Foreskin keratinocyte (primary cell): ENCODE measurements at places on chromosomes 11 and 22. TPM values are rescaled to one million over a fixed set of nuclear protein-coding genes. Genes with fewer than 3 reads are reported as not detected.

Gene CREB3L1
- 0.61 and 1.1 TPM in 2 replicates for polyA plus RNA-seq

Gene NTM
- polyA plus RNA-seq = 16.1 and 20.2 TPM in 2 replicates

Gene XRCC6
- 342 and 412 TPM in 2 replicates for polyA plus RNA-seq

Gene CLDN5
- polyA plus RNA-seq = not detected in 2 replicates

Gene FBXO7
- polyA plus RNA-seq = 78.4 and 82.2 TPM in 2 replicates

Gene OR4P4
- not detected in 2 replicates for polyA plus RNA-seq

Gene MMP7
- 0.07 TPM in 1 of 2 replicates, not detected in the other for polyA plus RNA-seq

Gene OR8G5
- polyA plus RNA-seq = not detected in 2 replicates

Gene INPPL1
- 26.0 and 26.3 TPM in 2 replicates for polyA plus RNA-seq

Gene TECTA
- 0.01 and 0.03 TPM in 2 replicates for polyA plus RNA-seq

Gene CECR2
- not detected in 2 replicates for polyA plus RNA-seq

Gene TRIM6
- 2.0 and 2.8 TPM in 2 replicates for polyA plus RNA-seq

Gene OR52N4
- polyA plus RNA-seq = not detected in 2 replicates

Gene DCDC1
- polyA plus RNA-seq = not detected in 2 replicates

Gene SYTL2
- polyA plus RNA-seq = 0.41 and 0.54 TPM in 2 replicates

Gene SULT4A1
- 0.04 TPM in 1 of 2 replicates, not detected in the other for polyA plus RNA-seq

Gene MMP12
- not detected in 2 replicates for polyA plus RNA-seq

Gene TMEM45B
- polyA plus RNA-seq = 0.46 and 0.59 TPM in 2 replicates

Gene PTPRJ
- 0.65 and 0.69 TPM in 2 replicates for polyA plus RNA-seq

Gene GAL
- polyA plus RNA-seq = 3.1 and 3.2 TPM in 2 replicates

Gene TYMP
- polyA plus RNA-seq = 50.0 and 66.5 TPM in 2 replicates

Gene NEFH
- polyA plus RNA-seq = 1.3 and 1.6 TPM in 2 replicates

Gene OR5A1
- polyA plus RNA-seq = not detected in 2 replicates

Gene ZP1
- polyA plus RNA-seq = not detected in 2 replicates

Gene CYB561A3
- 43.0 and 44.7 TPM in 2 replicates for polyA plus RNA-seq

Gene CCDC81
- polyA plus RNA-seq = 0.16 and 0.19 TPM in 2 replicates

Gene GRK3
- 2.9 and 4.4 TPM in 2 replicates for polyA plus RNA-seq

Gene MUC15
- 0.07 and 0.14 TPM in 2 replicates for polyA plus RNA-seq

Gene MUC6
- polyA plus RNA-seq = not detected in 2 replicates

Gene KCNA4
- not detected in 2 replicates for polyA plus RNA-seq

Gene CRYBA4
- not detected in 2 replicates for polyA plus RNA-seq

Gene HEPN1
- not detected in 2 replicates for polyA plus RNA-seq

Gene TBX1
- 0.51 and 1.3 TPM in 2 replicates for polyA plus RNA-seq

Gene ANO3
- not detected in 2 replicates for polyA plus RNA-seq

Gene PYGM
- polyA plus RNA-seq = 0.07 and 0.19 TPM in 2 replicates

Gene TOMT
- polyA plus RNA-seq = not detected in 2 replicates

Gene OR8G1
- polyA plus RNA-seq = not detected in 2 replicates

Gene FTH1
- polyA plus RNA-seq = 2,804 and 3,960 TPM in 2 replicates
